Thyroid gland (tissue), 4 donors: ENCODE measurements at places on chromosomes 5 and 9. TPM values are rescaled to one million over a fixed set of nuclear protein-coding genes. Genes with fewer than 3 reads are reported as not detected.

Gene N4BP3
- 6.4 TPM for total RNA-seq

Gene ORM2
- not detected for total RNA-seq

Gene DAB2IP
- 48.5 TPM for total RNA-seq

DNA sequence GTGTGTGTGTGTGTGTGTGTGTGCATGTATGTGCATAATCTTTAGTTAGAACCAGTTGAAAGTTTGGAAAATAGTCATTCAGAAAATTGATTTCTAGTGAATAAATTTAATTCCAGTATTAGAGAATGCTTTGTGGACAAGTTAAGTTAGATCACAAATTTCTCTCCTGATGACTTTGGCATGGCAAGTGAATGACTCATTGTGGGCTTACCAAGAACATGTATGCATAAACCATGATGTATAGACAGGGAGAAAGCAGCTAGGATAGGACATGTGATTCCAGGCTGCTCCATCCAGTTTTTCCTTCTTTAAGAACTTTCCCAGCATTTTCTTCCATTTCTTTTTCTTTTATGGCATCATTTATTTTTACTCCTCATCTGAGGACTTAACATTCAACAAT lies 85.7 kb upstream of the SGCD start:
- no peaks in the 10 kb centered on the region for H3K27me3 ChIP-seq
- H3K4me3 ChIP-seq = no peak overlapping the region
- H3K36me3 ChIP-seq = no peaks in the 10 kb centered on the region
- no peak for DNase-seq
- H3K4me1 ChIP-seq = no peaks in the 10 kb centered on the region
- H3K27ac ChIP-seq = no peak overlapping the region

DNA sequence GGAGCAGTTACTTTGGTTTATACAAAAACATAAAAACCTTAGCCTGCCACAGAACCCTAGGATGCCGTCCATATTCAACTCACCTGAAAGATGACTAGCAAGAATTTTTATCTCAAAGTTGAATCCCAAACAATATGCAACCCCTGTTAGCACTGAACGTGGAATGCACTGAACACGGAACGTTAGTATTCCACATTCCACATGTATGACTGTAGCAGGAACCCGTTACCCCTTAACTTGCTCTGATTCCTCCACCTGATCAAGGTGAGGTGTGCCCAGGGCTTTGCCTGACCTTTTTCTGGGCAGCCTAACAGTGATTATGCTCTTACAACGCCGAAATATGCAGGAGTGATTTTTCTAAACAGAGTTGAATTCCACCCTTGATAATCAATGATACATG lies 43.7 kb downstream of the AK8 start:
- H3K36me3 ChIP-seq = no peaks in the 10 kb centered on the region
- H3K27ac ChIP-seq = no peak overlapping the region
- peaks cover 4% of the 10 kb centered on the region for H3K4me1 ChIP-seq
- DNase-seq = no peak
- no peaks in the 10 kb centered on the region for H3K27me3 ChIP-seq
- H3K4me3 ChIP-seq = no peak overlapping the region

- no peak overlapping the region for H3K4me3 ChIP-seq
- H3K27ac ChIP-seq = peak overlapping the region; percentile 2
- H3K36me3 ChIP-seq = no peaks in the 10 kb centered on the region
Observed at GRCh38 chr9:94065535-94065961, 18.7 kb upstream of the PTPDC1 start.
